ENCODE measurements at places on chromosomes 1 and 21.
A peak's percentile ranks its signal among the peaks of the same experiment; 100 is the strongest.

- no peak for DNase-seq
These were observed 42.1 kb upstream of the NBPF3 start for GRCh38 chr1:21397813-21398188.

GRCh38 chr1:96145492-96145891, 576.1 kb upstream of the PTBP2 start:
- no peak for DNase-seq

GRCh38 chr1:44242746-44243145, 29.5 kb downstream of the DMAP1 start:
- DNase-seq: no peak

DNA sequence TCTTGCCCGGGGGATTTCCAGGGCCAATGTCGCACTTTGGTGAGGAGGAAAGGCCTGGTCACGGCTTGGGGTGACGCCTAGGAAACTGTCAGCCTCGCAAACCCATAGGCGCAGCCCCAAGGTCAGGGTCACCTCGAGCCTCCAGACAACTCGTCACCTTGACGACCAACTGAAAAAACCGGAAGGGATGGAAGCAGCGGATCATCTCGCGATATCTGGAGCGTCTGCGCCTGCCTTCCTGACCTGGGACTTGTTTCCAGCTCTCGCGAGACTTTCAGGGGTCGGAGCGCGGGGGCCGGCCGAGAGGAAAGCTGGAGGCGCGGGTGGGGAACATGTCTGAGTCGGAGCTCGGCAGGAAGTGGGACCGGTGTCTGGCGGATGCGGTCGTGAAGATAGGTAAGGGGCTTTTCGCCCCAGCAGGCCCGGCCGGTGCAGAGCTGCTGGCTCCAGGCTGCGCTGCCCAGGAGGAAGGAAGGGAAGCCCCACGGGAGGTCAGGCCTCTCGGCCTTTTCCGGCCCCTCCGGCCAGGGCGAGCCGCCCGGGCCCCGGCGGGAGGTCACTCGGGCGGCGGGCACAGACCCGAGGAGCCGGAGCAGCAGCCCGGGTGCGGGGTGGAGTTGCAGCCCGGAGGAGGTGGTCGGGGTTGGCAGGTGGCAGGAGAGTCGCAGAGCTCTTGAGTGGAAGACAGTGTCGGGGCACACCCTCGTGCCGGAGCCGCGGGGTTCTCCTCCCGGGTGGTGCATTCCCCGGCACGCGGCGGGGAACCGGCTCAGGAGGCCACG, 47.2 kb upstream of the NBL1 start:
- peak; percentile 96 for DNase-seq
